ENCODE measurements at places on chromosomes 12 and 14.

- DNase-seq = no peak
Observed at GRCh38 chr12:99810718-99811593, 163.4 kb downstream of the GARIN6 start.

- DNase-seq = no peak
Observed at GRCh38 chr12:56122637-56123036, 4.6 kb downstream of the ZC3H10 start.

DNA sequence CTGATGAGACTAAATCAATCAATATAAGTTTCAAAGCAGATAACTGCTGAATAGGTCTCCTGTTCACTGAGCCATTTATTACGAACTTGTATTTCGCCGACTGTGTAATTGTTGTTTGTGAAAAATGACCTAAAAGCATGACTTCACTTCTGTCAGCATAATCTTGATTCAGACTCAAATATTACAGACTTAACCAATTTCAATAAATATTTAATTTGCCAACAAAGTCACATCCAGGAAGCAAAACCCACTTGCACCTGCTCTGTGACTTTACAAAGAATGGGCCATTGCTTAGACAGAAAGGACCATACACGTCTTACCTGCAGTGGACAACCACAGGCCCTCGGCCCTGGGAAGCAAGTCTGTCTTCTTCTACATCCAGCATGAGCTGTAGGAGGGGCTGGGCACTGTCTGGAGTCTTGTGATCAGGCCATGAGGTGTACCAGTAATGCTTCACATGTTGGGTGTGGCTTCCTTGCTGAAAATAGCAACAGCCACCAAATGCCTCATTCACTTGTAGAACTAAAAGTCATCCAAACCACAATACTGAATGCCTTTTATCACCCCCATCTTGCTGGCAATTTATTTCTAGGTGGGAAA lies 23.5 kb upstream of the PTPRB start:
- no peak for DNase-seq

DNA sequence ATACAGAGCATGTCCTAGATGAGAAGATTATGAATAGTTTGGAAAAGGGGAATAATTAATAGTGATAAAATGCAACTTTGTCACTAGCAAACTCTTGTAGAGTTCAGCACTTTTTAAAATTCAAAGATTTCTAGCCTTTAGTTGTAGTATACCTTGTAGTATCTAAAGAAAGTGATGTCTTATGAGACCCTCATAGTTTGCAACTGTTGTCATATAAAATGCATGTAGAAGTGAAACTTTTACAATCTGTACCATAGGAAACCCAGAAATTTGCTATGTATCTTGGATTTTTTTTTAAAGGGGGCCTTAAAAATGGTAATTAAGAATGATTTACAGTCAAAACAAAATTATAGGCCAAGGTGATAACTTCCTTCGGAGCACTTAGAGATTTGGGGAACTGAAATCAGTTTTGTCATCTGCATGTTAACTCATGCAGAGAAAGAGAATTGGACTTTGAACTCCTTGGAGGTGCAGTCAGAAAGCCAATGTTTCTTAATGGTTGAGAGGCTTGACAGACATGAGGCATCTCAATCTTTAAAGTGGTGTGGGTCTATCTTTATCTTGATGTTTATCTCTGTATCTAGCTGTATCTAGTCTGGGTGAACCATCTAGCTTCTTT lies 1.3 kb downstream of the LRRK2 start:
- no peak for DNase-seq

DNA sequence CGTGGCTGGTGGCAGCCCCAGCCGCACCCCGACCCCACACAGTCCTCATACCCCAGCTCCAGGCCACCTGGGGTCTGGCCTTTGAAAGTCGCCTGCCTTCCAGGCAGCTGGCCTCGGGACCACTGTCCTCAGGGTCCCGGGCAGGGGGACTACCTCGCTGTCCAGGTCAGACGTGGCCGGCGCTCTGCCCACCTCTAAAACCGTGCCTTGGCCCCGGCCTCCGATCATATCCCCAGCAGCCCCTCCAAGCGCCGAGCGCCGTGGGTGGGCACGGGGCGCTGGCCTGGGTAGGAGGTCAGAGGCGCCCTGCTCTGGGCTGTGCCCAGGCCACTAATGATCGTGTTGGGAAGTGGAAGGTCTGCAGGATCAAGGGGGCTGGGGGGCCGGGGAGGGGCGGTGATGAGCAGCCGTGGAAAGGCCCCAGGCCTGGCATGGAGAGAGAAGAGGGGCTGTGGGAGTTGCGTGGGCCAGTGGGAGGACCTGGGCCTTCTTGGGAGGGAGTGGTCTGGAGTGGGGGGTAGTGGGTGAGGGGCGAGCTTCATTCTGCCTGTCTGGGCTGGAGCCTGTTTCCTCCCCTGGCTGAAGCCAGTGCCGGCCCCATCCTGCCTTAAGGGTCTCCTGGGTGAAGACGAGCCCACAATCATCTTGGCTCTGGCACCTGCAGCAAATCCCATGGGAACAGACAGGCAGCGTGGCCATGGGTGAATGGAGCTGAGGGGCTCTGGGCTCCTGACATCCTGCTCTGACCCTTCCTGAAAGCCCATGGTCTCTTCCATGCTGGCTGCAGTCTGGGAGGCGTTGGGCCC lies 4.9 kb downstream of the TMEM121 start:
- no peak for DNase-seq

DNA sequence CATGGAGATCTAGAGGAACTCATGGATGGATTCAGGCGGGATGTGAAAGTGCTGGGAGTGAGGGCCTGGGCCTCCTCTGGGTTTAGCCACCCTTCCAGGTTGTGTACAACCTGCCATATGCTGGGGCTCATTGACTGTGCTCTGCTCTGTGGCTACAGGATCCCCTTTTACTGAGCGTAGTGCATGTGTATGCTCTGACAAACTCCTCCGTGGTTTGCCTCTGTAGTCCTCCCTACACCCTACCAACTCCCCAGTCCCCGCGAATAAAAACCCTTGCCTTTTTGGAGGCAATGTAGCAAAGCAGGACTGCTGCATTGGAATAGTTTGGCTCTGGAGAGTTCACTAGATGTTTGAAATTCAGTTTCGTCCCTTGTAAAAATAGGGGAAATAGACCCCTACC lies 17.4 kb downstream of the JDP2 start:
- DNase-seq = no peak

DNA sequence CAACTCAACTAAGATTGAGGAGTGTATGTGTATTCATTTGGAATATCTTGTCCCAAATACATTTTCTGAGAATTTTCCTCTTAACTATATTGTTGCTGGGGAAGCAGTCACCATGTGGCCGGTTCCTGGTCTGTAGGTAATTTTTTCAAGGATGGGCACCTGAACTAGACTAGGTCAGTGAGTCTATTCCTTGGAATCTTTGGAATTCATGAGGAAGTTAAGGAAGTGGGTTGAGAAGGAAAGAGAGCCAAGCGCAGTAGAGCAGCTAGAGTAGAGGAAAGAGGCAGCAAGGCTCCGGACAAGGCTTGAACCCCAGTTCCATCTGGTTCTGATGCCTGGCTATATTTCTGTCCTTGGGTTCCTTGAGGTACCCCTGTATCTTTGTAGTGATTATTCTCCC lies 183.7 kb downstream of the DACT1 start:
- no peak for DNase-seq

- no peak for DNase-seq
Observed at GRCh38 chr14:91012045-91012444, 48.4 kb downstream of the RPS6KA5 start.

- DNase-seq = no peak
Observed at GRCh38 chr12:98418357-98419075, 96.9 kb upstream of the TMPO start.

DNA sequence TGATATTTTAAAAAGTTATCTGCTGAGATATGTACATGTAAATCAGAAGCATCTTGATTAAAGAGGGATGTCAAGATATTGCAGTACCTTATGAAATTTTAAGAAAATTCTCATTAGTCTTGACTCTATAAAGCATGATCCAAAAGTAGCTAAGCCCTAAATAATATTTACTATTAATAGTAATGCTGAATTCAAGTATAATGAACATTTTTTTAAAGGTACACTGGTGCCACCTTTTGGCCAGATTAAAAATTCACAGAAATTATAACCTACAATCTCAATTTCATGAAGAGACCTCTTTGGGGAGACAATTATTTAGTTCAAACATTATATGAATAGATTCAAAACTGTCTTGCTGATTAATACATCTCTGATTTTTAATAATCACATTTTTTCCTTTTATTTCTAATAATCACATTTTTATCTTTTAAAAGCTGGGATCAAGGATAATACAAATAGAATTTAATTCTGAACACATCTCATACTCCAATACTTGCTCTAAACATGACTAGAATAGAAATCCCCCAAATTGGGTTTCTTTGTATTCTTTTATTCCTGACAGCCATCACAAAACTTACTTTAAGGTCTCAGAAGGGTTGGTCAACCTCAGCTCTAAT lies 13.4 kb downstream of the AKAP5 start:
- no peak for DNase-seq

DNA sequence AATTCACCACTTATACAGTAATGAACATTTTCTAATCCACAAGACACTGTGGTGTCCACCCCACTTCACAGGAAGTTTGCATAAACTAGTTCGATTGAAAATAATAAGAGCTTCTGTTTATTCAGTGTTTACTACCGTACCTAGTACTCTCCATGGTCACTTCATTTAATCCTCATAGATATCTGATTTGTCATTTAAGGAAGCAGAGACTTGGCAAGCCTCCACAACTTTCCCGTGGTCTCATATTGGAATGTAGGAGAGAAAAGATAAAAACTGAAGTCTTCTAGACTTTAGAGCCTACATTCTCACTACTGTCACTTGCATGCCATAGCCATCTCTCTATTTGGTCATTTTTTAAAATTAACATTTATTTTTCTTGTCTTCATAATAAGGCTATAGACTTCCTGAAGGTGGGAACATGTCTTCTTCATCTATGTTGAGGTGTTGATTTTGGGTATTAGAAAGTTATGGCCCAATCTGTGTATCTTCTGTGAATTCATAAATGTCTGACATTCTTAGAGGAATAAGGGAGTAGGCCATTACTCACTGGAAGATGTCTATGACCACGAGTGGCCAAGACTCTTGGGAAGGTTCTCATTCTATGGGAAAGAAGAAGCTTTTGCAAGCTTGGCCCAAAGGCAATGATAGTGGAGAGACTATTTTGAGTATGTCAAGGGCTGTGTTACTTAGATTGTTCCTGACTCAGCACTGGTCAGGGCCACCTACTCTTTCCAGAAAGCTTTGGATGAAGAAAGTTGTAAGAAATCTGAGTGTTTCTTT lies 423.7 kb downstream of the LRIG3 start:
- DNase-seq = no peak

DNA sequence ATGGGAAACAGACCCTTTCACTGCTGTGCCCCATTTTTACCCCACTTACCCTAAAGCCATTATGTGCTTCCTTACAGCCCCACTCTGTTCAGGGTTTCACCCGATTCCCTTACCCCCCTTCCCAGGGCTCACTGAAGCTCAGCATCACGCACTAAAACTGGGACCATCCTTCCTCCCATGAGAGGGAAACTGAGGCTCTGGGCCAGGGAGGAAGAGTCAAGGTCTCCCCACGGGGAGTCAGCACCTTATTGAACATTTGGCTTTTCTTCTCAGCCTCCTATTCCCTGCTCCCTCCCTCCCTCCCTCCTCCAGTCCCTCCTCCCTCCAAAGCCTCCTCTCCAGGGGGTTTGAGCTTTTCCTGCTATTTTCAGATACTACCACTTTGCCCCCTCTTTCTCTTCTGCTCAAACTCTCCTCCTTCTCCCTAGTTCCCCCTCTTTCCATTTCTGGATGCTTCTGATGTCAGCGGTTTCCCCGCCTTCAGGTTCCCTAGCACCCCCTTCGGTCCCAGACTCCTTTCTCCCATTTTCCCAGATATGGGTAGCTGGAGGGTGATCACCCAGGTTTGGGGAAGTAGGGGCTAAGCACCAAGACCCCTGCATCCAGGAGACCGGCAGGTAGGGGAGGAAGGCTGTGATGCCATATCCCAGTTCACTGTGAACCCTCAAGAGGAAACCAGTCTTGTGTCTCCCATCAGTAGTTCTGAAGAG lies 960 bp downstream of the GPR162 start:
- DNase-seq = no peak

All from GM12892 (cell line).